Stimulated activated CD8-positive, alpha-beta memory T cell treated with anti-CD3 and anti-CD28 coated beads, Interleukin-2, amount 100 ng/mL, for 1 hour (primary cell): ENCODE measurements at places on chromosomes 13 and 19.

- DNase-seq: peak; percentile 28
Observed at GRCh38 chr19:38095411-38096308, 128.4 kb downstream of the DPF1 start.

- DNase-seq: no peak
Observed at GRCh38 chr13:89982407-89983095, 1364.9 kb upstream of the MIR17HG start.

DNA sequence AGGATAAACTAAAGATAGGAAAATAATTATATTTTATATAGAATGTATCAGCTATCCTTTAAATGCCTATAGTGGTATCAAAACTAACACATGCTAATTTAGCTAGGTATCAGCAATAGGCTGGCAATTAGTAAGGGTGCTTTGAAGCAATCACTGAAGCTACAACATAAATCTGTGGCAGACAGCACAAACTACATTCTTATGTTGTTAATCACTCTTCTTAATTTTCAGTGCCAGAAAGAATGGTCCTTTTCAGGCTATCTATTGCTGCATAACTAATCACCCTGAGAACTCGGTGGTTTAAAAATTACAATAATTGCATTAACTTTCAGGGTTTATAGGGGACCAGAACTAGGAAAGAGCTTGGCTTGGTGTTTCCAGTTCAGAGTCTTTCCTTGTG lies 963.1 kb downstream of the EFNB2 start:
- DNase-seq: no peak

DNA sequence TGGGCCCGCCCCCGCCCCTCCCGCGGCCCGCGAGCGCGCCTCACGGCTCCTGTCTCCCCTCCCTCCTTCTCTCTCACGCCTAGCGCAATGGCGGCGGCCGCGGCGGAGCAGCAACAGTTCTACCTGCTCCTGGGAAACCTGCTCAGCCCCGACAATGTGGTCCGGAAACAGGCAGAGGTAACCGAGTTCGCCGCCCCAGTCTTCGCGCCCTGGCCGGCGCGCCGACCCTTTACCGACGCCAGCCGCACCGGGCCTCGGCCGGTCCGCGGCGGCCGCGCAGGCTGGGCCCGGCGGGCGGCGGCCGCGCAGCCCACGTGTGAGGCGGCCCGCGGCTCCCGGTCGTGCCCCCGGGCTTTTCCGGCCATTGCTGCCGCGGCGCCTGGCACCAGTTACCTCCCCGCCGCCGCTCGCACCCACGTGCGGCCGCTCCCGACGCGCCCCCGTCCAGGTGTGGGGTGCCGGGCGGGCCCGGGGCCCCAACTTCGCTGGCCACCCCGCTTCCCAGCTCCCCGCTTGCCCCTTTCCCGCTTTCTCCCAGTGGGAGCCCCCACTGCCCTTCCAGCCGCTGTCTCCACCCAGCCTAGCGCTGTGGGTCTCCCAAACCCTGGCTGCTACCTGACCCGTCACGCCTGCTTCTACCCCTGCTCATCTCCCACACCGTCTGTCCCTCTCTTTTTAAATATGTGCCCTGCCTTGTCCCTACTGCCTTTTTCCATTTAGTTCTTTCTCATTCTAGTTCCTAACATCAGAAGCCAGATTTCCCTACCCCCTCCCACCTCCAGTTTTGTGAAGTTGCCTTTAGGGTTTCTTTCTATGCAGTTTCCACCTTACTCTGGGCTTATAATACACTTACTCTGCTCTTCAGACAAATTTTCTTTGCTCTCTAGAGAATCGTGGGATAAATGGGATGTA lies 23.4 kb downstream of the IPO5 start:
- DNase-seq: no peak

- no peak for DNase-seq
Observed at GRCh38 chr13:109287553-109287952, 498.8 kb downstream of the IRS2 start.

DNA sequence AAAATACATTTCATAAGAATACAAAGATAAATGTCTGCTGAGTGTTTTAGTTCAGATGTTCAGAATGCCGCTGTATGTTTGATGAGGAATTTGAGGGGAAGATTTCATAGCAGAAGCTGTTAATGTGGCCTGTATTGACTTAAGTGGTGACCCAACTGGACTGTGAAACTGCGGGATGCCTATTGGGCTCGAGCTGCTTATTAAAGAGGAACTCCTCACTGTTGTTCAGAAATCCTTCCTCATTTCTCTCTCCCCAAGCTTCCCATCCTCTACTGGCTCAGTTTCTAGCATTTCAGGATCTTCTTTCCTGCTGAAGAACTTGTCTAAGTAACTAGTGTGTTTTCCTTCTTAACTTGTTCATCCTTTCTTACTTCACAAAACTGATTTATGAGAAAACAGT lies 20.4 kb downstream of the DGKH start:
- DNase-seq: no peak

DNA sequence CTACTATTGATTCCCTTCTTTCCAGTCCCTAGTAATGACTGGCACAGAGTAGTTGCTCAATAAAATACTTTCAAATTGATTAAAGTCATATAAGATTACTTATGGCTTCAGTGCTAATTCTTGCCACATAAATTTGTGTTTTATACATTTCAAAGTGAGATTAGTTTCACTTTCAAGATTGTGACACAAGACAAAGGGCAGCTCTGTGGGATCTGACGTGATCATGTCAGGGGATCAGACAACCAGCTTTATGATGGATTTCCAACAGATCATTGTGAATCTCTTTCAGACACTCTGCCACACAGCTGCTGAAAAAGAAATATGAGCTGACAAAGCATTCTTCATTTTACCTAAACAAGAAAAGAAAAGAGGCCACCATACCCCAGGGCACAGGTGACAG lies 73.4 kb upstream of the POMP start:
- DNase-seq: no peak

GRCh38 chr13:75759531-75759930 lies 123.4 kb downstream of the LMO7 start:
- DNase-seq: no peak

DNA sequence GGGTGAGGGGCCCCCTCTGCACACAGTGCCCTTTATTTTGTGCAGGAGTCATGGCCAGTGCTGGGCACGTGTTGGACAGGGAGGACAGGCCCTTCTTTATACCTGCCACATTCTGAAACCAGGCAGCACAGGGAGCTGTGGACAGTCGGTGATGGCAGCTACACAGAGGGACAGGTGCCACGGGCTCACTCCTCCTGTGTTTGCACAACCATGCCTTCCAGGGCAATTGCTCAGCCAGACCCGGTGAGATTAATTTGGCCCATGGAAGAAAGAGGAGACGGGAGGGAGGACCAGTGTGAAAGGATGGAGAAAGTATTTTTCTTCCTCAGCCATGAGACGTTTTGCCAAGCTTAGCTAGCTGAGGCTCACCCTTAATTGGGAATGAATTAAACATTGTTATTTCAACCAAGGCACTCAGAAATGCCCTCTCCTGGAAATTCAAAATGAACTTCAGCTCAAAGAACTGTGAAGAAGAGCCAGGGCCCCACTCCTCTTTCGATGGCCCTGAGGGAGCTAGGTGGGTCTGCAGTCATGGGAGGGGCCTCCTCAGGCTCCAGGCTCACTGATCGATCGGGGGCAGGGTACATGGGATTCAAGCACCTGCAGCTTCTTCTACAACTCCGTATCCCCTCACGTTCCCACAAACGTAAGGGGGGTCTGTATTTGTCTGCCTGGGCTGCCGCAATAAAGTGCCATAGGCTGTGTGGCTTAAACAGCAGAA lies 41.2 kb downstream of the SHISA2 start:
- no peak for DNase-seq

GRCh38 chr13:48818495-48819356 lies 157.0 kb upstream of the FNDC3A start:
- DNase-seq: no peak

- DNase-seq: no peak
Observed at GRCh38 chr13:72504131-72504841, 223.1 kb downstream of the MZT1 start.

GRCh38 chr13:63706751-63707150 lies 2291.1 kb upstream of the PCDH20 start:
- DNase-seq: no peak

- DNase-seq: no peak
Observed at GRCh38 chr13:21949818-21950429, 279.1 kb downstream of the FGF9 start.

GRCh38 chr13:111664696-111665095 lies 344.3 kb downstream of the TEX29 start:
- DNase-seq: no peak

DNA sequence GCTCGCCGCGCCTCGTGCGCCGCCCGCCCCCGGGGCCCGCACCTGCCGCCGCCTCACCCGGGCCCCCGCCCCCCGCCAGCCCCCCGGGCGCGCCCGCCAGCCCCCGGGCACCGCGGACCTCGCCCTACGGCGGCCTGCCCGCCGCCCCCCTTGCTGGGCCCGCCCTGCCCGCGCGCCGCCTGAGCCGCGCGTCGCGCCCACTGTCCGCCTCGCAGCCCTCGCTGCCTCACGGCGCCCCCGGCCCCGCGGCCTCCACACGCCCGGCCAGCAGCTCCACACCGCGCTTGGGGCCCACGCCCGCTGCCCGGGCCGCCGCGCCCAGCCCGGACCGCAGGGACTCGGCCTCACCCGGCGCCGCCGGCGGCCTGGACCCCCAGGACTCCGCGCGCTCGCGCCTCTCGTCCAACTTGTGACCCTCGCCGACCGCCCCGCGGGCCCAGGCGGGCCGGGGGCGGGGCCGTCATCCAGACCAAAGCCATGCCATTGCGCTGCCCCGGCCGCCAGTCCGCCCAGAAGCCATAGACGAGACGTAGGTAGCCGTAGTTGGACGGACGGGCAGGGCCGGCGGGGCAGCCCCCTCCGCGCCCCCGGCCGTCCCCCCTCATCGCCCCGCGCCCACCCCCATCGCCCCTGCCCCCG lies 17.2 kb downstream of the POLRMT start:
- DNase-seq: no peak

DNA sequence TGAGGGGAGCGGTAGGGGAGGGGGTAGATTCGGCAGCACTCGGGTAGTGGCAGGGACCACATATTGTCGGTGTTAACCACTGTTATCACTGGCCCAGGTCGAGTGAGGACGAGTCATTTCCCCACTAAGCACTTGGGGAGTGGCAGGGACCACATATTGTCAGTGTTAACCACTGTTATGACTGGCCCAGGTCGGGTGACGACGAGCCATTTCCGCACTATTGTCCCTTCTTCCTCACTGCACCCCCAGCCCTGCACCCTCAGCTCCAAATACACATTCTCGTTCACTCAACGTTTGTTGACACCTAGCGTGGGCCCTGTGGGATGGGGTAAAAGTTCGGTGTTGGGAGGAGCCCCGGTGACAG lies 467 bp upstream of the CLN5 start:
- DNase-seq: peak; percentile 52

- no peak for DNase-seq
Observed at GRCh38 chr19:40521276-40521675, 54.5 kb downstream of the SPTBN4 start.

- no peak for DNase-seq
Observed at GRCh38 chr19:19181488-19181998, 10.4 kb downstream of the BORCS8 start.

DNA sequence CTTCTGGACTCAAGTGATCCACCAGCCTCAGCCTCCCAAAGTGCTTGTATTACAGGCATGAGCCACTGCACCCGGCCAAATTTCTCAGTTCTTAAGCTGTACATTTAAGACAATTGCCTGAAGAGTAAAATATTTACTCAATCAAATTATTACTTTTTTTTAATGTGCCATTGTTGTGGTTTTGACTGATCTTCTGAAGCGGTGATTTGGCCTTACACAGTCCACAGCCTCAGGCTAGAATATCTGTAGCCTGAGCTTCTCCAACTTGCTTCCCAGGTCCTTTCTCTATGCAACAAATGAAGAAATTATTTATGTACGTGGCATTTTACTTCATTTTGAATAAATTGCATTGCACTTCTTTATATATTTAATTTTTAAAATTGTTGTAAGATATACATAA lies 281.3 kb downstream of the KLF5 start:
- no peak for DNase-seq

- DNase-seq: no peak
Observed at GRCh38 chr13:108566413-108567170, 62.8 kb upstream of the MYO16 start.

GRCh38 chr19:2035590-2035991 lies 15.5 kb downstream of the MKNK2 start:
- no peak for DNase-seq

DNA sequence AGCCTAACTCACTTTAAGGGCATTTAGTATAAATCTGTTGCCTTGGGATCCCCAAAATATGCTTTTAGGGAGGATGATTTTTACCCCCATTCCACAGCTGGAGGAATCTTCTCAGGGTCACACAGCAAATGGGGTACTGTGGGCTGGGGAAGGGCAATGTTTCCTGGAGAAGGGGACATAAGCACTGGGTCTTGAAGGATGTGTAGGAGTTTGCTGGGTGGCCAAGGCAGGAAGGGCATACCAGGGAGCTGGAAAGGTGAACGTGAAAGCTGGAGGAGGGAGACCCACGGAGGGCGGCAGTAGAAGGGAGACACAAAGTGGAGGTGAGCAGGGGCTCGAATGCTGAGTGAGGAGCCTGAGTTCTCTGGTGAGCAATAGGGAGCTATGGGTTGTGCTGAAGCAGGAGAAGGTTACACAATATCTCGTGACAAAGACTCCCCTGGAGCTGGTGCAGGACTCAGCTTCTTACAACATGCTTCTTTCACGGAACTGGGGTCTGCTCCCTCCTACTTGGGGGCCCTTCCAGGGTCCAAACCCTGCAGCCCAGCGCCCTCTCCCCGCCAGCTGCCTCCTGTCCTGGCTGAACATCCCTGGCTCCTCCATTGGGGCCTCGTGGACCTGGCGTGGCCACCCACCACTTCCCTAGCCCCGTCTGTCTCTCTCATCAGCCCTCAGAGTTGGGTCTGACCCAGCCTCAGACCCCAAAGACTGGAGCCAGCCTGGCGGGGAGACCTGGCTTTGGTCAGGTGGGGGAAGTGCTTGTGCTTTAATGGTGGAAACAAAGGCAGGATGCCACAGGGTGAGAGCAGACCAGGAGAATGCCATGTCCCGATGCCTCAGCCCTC lies 11.1 kb downstream of the CILP2 start:
- DNase-seq: no peak

DNA sequence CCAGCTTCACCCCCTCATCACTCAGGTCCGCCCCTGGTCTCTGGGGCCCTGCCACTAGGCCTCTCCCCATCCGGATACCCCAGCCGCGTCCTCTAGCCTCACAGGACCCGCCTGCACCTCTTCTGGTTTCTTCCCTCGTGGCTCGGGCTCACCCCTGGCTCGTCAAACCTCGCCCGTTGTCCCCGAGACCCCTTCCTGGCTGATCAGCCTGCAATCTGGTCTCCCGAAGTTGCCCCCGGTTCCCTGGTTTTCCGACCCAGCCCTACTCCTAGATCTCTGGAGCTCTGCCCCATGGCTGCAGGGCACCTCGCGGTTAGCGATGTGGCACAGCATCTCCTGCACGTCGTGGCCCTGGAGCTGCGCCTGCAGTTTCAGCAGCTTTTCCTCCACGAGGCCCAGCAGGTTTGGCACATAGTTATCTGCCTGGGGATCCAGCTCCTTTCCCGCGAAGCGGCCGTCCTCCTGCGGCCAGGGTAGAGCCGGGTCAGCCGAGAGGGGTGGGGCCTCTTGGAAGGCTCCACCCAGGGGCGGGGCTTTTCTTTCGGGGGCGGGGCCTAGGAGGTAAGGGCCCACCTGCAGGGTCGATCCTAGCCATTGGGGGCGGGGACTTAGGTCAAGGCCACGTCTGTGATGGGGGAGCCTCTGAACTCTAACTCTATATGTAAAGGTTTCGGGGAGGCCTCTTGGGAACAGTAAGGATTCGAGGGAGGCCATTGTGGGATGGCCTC lies 2.4 kb upstream of the RGL3 start:
- DNase-seq: peak; percentile 24

GRCh38 chr13:68736961-68737360 lies 1370.7 kb upstream of the ATXN8OS start:
- no peak for DNase-seq
